Glomerular endothelial cell (primary cell): ENCODE measurements at places on chromosomes 12 and 14. TPM values are rescaled to one million over a fixed set of nuclear protein-coding genes. Genes with fewer than 3 reads are reported as not detected.

Gene CFAP54
- 7.5 and 11.7 TPM in 2 replicates for total RNA-seq

Gene INHBE
- not detected in 2 replicates for total RNA-seq

Gene ACOT6
- total RNA-seq: not detected in 2 replicates

Gene SLC17A8
- not detected in 2 replicates for total RNA-seq

Gene RHOJ
- total RNA-seq: 57.3 and 103 TPM in 2 replicates

Gene PLEK2
- total RNA-seq: 11.3 and 13.8 TPM in 2 replicates
